ENCODE measurements at places on chromosomes 2 and 18. TPM values are rescaled to one million over a fixed set of nuclear protein-coding genes. Genes with fewer than 3 reads are reported as not detected.

DNA sequence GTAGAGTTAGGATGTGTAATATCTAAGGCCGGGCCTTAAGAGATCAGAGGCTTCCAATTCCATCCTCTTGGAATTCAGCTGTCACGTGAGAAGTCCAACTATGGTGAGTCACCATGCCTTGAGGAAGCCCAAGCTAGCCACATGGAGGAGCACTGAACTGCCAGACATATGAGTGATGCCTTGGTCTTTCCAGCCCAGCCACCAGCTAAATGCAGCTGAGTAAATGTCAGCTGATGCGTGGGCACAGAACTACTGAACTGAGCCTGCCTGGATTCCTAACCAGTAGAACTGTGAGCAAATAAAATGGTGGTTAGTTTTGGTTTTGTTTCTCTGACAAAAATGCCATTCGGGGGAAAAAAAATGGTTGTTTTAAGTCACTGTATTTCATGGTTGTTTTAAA is 153.7 kb upstream of the SERTAD2 start:
- H3K4me3 ChIP-seq, result no peak overlapping the region
- no peak overlapping the region for H3K27ac ChIP-seq
- DNase-seq, result no peak
- no peaks in the 10 kb centered on the region for H3K27me3 ChIP-seq
- H3K36me3 ChIP-seq, result no peaks in the 10 kb centered on the region

The PFN4 gene
- not detected for total RNA-seq

DNA sequence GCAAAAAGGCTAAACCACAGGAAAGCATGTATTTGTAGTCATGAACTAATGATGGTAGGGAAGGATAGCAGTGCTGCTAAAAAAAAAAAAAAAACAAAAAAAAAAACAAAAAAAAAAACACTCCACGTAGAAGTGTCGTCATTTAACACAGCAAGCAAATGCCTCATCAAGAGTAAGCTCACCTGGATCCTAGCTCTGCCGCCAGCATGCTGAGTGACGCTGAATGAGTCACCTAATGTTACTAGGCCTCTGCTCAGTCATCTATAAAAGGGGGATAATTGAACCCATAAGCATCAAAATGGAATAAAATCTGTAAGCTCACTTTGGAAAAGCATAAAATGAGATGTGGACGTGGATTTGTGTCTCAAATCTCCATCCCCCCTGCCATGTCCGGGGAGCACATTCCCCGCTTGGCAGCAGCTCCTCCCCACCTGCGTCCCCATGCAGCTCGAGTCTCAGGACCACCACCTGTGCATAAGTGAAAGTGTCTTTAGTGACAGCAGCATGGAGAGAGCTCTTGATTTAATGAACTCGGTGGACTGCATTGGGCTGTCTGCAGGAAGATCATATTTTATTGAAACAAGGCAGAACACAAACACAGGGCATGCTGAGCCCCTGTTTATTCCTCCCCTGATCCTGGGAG is 427.5 kb downstream of the LRATD1 start:
- H3K27me3 ChIP-seq, result no peaks in the 10 kb centered on the region
- no peaks in the 10 kb centered on the region for H3K4me1 ChIP-seq
- no peak overlapping the region for H3K4me3 ChIP-seq
- H3K27ac ChIP-seq, result no peak overlapping the region

- no peak overlapping the region for H3K27ac ChIP-seq
- no peaks in the 10 kb centered on the region for H3K27me3 ChIP-seq
- no peak for DNase-seq
- H3K4me1 ChIP-seq, result no peaks in the 10 kb centered on the region
- no peaks in the 10 kb centered on the region for H3K36me3 ChIP-seq
Measured at GRCh38 chr2:172674034-172674967, 61.3 kb upstream of the RAPGEF4 start.

GRCh38 chr2:152497481-152498052 is 162.6 kb downstream of the FMNL2 start:
- H3K27me3 ChIP-seq, result no peaks in the 10 kb centered on the region
- H3K36me3 ChIP-seq, result no peaks in the 10 kb centered on the region
- peaks cover 28% of the 10 kb centered on the region for H3K4me1 ChIP-seq
- no peak overlapping the region for H3K4me3 ChIP-seq
- no peak for DNase-seq

GRCh38 chr2:105432749-105433148 is 33.9 kb upstream of the FHL2 start:
- H3K27me3 ChIP-seq, result no peaks in the 10 kb centered on the region
- H3K4me1 ChIP-seq, result no peaks in the 10 kb centered on the region
- no peak overlapping the region for H3K27ac ChIP-seq
- no peaks in the 10 kb centered on the region for H3K36me3 ChIP-seq
- no peak overlapping the region for H3K4me3 ChIP-seq

GRCh38 chr2:15693926-15694588 is 102.4 kb downstream of the DDX1 start:
- no peaks in the 10 kb centered on the region for H3K36me3 ChIP-seq
- H3K4me3 ChIP-seq, result no peak overlapping the region
- H3K27me3 ChIP-seq, result no peaks in the 10 kb centered on the region
- no peak for DNase-seq
- H3K4me1 ChIP-seq, result no peaks in the 10 kb centered on the region

GRCh38 chr2:170573671-170574070 is 141.5 kb upstream of the SP5 start:
- H3K36me3 ChIP-seq, result no peaks in the 10 kb centered on the region
- no peak for DNase-seq

The C2orf76 gene
- total RNA-seq, result not detected

The RSAD2 gene
- total RNA-seq, result 0.32 TPM

GRCh38 chr2:128485761-128486639 is 167.3 kb upstream of the HS6ST1 start:
- no peak for DNase-seq
- H3K4me1 ChIP-seq, result no peaks in the 10 kb centered on the region
- H3K36me3 ChIP-seq, result no peaks in the 10 kb centered on the region
- no peaks in the 10 kb centered on the region for H3K27me3 ChIP-seq
- no peak overlapping the region for H3K27ac ChIP-seq
- H3K4me3 ChIP-seq, result no peak overlapping the region

The PDE11A gene
- 0.75 TPM for total RNA-seq

DNA sequence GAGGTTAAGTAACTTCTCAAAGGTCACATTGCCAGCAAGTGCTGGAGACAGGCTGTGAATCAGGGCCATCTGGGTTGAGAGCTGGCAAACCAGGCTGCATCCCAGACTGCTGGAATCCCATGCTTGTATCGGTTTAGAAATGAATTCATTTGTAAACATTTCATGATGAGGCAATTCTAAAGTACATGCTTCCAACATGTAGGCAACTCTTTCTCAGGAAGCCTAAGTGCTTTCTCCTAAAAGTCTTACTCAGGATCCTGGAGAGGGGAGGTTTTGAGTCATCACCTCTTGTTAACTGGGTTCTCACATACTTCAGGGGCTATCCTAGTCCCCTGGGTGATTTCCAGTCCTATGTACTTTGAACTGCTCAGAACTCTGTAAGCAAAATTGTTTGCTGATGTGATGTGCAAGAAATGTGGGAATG is 416.5 kb downstream of the MEIS1 start:
- H3K27me3 ChIP-seq, result no peaks in the 10 kb centered on the region
- no peak overlapping the region for H3K4me3 ChIP-seq
- H3K27ac ChIP-seq, result no peak overlapping the region
- no peaks in the 10 kb centered on the region for H3K4me1 ChIP-seq
- H3K36me3 ChIP-seq, result no peaks in the 10 kb centered on the region
- DNase-seq, result no peak

- no peak overlapping the region for H3K4me3 ChIP-seq
- no peaks in the 10 kb centered on the region for H3K4me1 ChIP-seq
- H3K27ac ChIP-seq, result no peak overlapping the region
- no peaks in the 10 kb centered on the region for H3K36me3 ChIP-seq
- H3K27me3 ChIP-seq, result no peaks in the 10 kb centered on the region
Measured at GRCh38 chr2:194383401-194383800, 1273.6 kb upstream of the SLC39A10 start.

GRCh38 chr2:189347540-189347939 is 93.7 kb upstream of the WDR75 start:
- H3K4me3 ChIP-seq, result no peak overlapping the region
- peak overlapping the region; percentile 75 for H3K27ac ChIP-seq
- peaks cover 28% of the 10 kb centered on the region for H3K4me1 ChIP-seq

The ASPRV1 gene
- 4.3 TPM for total RNA-seq

GRCh38 chr2:20212459-20212870 is 12.5 kb downstream of the SDC1 start:
- no peak overlapping the region for H3K4me3 ChIP-seq
- H3K36me3 ChIP-seq, result no peaks in the 10 kb centered on the region
- H3K27ac ChIP-seq, result no peak overlapping the region
- DNase-seq, result no peak

The OTOS gene
- not detected for total RNA-seq

The B3GNT7 gene
- total RNA-seq, result 0.64 TPM

- DNase-seq, result no peak
- peak overlapping the region; percentile 78 for H3K4me3 ChIP-seq
- H3K27ac ChIP-seq, result no peak overlapping the region
Measured at GRCh38 chr18:24396082-24396633, 1.5 kb downstream of the OSBPL1A start.

DNA sequence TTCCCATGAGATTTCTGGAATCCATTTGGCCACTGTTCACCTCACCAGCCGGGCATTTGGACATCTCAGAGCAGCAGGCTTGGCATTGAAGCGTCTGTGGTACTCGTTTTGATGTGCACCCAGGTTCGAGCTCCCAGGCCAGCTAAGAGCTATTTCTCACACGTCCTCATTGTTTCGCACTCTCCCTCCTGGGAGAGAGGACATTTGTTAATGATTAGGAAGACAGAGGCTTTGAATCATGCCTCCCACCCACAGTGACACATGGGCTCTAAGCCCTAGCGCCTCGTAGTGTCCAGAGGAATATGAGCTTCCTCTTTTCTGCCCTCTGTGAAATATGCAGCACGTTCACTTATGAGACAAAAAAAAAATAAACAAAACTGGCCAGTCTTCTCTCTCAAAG is 361.8 kb downstream of the RND3 start:
- H3K4me1 ChIP-seq, result no peaks in the 10 kb centered on the region
- no peak for DNase-seq
- no peaks in the 10 kb centered on the region for H3K36me3 ChIP-seq
- H3K27me3 ChIP-seq, result no peaks in the 10 kb centered on the region
- H3K27ac ChIP-seq, result no peak overlapping the region

The EN1 gene
- total RNA-seq, result not detected

The SIX3 gene
- not detected for total RNA-seq
